ENCODE measurements at places on chromosomes 11 and 22.

GRCh38 chr11:70555078-70555477, 156.7 kb downstream of the CTTN start:
- DNase-seq: no peak

DNA sequence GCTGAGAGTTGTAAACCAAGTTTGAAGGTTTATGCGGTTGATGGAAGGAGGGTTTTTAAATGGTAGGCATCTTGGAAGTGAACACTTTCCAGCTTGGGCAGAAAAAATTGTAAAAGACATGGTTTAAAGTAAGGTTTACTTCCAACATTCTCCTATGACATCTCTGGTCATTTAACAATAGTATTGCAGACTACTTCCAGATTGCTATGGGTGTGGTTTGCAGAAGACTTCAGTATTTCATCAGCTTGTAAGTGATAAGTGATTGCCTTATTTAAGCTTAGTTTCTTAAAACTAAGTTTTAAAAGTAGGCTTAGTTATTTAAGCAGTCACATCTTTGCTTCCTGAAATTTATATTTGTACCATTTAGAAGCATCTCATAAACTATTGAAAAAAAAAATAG, 7.2 kb upstream of the STT3A start:
- no peak for DNase-seq

GRCh38 chr11:100883830-100884229, 196.7 kb downstream of the ARHGAP42 start:
- DNase-seq: no peak

- no peak for DNase-seq
Measured at GRCh38 chr11:111735262-111736116, 30.7 kb downstream of the PPP2R1B start.
